ENCODE measurements at places on chromosomes 4 and X.

DNA sequence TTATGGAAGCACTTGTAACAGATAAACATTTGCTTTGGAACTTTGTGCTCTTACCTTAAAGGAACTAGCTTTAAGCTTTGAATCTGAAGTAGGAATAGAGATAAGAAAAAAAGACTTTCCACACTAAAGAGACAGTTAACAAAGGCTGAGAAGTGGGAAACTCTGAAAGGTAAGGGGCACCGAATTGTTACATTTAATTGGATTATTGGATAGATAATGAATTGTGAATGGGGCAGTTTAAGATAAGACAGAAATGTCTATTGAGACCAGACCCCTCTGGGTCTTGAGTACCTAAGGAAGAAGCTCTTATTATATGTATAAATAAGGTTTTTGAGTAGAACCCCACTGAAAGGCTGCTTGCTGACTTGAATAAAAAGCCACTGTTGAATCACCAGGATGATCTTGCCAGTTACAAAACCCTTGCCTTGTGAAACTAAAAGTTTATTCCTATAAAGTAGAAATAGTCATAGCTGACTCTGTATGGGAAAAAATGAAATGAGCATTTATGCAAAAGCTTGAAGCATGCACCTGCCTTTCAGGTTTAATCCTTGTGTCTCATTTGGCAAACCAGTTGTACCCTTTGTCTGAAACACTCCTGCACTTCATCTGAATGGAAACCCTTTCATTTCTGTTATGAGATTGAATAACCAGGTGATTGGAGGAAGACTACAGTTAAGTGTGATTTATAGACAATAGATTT lies 423.2 kb downstream of the RPA4 start:
- no peak for DNase-seq

GRCh38 chrX:47571896-47572295 lies 10.3 kb upstream of the TIMP1 start:
- DNase-seq = no peak

GRCh38 chrX:111003118-111003517 lies 92.9 kb upstream of the PAK3 start:
- no peak for DNase-seq

DNA sequence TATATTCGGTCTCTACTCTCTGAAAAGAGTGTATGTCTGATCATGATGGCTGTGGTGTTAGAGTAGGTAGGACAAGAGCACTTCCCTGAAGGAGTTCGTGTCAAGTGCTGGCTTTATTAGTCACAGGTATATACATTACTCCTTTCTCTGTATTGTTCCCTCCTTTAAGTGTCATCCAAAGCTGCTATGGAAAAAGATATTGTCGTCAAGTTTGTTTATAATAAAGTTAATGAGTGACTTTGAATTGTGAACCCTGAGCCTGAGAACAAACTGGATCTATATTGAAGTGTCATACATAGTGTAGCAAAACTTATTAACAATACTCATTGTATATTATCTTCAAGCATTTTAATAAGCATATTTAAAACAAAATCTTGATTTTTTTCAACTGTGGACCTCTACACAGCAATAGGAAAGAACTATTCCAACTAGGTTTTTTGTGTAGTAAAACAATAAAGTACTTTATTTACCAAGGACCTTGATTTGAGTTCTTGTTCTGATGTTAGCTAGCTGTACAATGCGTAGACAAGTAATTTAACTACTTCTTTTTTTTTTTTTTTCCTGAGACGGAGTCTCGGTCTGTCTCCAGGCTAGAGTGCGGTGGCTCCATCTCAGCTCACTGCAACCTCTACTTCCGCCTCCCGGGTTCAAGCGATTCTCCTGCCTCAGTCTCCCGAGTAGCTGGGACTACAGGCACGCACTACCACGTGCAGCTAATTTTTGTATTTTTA lies 177.7 kb downstream of the RAPGEF2 start:
- DNase-seq = no peak

- no peak for DNase-seq
These were observed 114.8 kb downstream of the FANCB start for GRCh38 chrX:14758029-14758491.

GRCh38 chrX:65993915-65994460 lies 45.9 kb downstream of the VSIG4 start:
- DNase-seq = no peak

DNA sequence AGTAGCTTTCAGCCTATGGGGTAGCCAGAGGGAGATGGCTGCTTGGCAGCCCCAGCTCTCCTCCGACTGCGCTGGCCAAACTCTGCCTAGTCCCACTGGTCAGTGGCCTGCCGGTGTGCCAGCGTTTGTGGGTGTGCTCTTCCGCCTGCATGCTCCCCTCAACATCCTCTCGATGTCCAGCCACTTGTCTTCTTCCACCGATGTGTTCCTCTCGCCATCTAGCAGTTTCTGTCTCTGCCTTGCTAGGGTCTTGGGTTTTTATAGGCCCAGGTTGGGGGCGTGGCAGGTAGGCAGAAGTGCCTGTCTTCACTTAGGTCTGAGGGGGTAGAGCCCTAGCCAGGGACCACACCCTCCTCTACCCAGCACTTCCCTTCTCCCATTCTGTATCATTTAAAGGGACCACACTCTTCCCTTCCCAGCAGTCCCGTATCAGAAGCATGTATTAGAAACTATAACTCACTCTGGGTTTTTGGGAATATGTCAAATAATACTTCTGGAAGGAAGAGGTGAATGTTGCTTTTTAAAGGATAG lies 124.4 kb downstream of the KDM6A start:
- no peak for DNase-seq

DNA sequence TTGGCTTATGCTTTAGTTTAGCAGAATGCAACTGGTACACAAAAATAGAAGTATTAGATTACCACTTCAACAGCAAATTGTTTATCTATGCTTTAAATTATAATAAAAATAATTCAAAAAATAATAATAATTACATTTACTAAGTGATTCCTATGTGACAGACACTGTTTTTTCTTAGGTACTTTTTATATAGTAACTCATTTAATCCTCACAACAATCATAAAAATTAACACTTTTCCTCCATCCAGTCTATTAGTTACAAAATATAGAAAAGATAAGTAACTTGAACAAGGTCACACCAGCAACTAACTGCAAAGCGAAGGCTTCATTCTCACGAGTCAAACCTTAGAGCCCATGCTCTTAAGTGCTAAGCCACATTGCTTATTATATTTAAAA lies 155.2 kb downstream of the PDGFC start:
- no peak for DNase-seq

DNA sequence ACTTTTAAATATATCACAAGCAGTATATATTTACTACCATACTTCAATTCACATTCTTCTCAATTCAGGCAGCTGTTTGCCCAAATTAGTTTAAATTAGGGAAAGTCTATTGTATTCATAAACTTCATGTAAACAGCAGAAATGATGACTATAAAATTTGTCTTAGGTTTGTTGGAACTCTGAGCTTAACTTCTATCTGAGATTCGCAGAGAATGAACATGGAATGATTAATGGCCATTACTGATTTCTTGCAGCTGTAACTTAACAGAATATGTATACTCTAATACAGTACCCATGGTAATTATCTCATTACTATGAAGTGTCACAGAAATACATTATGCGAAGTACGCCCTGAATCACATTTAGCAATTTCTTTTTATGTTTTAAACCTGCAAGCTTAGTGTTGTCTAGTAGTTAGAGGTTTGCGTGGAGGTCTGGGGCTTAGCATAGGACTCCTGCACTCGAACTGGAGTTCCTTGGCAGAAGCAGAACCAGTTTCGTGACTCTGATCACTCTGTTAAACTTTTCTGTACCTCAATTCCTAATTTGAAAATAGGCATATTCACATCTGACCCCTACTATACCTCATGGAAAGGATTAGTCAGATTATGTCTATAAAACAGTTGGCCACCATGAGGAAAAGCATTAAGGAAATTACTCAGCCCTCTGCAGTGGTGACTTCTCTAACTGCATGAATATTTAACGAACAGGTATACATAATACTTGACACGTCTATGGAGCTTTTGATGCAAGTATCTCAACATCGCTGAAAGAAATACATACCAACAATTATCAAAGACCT lies 243.2 kb downstream of the MGST2 start:
- no peak for DNase-seq

GRCh38 chrX:134623293-134624045 lies 34.8 kb downstream of the PLAC1 start:
- DNase-seq = no peak

GRCh38 chr4:40121515-40121914 lies 64.9 kb downstream of the N4BP2 start:
- DNase-seq = peak; percentile 20

DNA sequence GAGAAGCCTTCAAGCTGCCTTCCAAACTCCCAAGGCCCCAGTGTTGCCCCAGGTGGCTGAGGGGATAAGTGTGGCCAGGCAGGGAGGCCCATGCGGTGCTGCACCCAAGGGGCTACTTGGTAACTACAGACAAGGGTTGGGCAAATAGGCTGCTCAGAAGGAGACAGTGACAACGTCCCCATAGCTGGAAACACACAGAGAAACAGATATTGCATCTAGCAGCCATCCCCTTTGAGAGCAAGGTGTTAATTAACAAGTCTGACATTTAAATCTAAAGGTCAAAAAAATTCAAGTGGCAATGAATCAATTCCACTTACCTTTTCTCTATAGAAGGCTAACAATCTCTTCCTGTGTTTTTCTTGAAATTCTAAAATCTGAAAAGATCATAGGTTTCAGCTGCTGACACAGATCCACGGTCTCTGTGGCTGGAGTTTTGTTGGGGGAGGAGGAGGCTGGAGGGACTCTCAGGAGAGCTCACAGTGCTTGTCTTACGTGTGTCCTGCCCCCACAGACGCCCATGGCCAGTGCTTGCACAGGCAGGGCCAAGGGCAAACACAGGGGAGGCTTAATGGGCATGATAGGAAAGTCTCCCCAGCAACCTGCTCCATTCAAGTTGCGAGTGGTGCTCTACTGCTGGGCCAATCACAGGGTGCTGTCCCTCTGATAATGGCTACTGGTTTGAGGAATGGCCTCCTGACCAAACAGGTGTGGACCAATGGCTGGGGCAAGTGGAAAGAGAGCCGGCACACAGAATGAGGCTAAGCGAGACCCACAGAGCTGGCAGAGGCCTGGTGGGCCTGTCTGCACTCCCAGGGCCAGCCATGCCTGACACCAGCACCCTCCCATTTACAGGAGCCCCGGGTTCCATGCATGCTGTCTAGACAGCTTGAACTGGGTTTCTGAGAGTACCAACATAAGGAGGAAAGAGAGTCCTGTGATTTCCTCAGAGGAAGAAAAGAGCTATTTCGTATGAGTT lies 22.6 kb downstream of the RNF212 start:
- DNase-seq = no peak

All from astrocyte of the cerebellum (primary cell).